Eye (tissue), 1 donor: ENCODE measurements at places on chromosomes 7 and 10.

- DNase-seq: peak; percentile 94
Observed at GRCh38 chr7:113710310-113711096, 208.3 kb downstream of the PPP1R3A start.

- DNase-seq: no peak
Observed at GRCh38 chr10:71972746-71973695, 8.8 kb downstream of the CHST3 start.

- no peak for DNase-seq
Observed at GRCh38 chr7:155017834-155018233, 14.9 kb upstream of the PAXIP1 start.

DNA sequence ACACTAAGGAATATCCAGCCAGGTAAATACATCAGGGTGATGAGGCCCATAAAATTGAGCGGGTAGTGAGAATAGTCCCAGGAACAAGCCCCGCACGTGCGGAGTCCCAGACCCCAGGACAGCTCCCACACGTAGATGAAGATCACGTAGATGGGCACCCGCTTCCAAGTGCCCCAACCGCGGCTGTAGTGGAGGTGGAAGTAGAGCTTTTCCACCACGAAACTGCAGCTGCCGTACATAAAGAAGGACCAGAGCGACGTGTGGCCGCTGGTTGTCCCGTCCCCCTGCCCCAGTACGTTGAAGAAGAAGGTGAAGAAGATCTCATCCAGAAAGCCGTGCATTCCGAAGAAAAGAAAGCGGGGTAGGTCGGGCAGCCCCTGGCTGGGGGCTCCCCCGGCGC lies 948 bp downstream of the TMEM229A start:
- peak; percentile 71 for DNase-seq

DNA sequence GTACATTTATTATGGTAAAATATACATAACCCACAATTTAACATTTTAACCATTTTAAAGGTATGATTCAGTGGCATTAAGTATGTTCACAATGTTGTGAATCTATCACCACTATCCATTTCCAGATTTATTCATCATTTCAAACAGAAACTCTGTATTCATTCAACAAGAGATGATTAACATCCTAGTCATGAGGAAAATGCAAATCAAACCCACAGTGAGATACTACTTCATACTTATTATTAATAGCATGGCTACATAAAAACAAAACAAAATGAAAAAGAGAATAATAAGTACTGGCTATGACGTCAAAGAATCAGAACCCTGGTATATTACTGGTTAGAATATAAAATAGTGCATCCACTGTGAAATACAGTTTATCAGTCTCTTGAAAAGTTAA lies 386.6 kb upstream of the POM121L12 start:
- no peak for DNase-seq

GRCh38 chr10:30188556-30189237 lies 129.3 kb upstream of the JCAD start:
- no peak for DNase-seq

DNA sequence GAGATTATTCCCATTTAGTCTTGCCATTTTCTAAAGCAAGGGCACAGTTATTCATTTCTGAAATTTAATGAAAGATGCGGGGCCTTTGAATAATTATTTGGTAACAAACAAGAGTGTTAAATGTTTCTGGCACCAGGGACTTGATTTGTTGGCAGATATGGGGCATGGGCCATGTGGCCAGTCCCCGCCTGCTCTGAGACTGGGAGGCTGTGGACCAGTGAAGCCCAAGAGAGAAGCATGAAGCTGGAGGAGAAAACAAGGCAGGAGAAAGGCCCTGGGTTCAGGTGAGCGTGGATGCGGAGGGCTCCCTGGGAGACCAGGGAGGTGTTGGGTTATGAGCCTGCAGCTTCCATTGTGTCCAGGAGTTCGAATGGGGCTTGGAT lies 378.5 kb downstream of the TCERG1L start:
- no peak for DNase-seq

GRCh38 chr7:100577507-100577906 lies 3.8 kb upstream of the SAP25 start:
- no peak for DNase-seq

DNA sequence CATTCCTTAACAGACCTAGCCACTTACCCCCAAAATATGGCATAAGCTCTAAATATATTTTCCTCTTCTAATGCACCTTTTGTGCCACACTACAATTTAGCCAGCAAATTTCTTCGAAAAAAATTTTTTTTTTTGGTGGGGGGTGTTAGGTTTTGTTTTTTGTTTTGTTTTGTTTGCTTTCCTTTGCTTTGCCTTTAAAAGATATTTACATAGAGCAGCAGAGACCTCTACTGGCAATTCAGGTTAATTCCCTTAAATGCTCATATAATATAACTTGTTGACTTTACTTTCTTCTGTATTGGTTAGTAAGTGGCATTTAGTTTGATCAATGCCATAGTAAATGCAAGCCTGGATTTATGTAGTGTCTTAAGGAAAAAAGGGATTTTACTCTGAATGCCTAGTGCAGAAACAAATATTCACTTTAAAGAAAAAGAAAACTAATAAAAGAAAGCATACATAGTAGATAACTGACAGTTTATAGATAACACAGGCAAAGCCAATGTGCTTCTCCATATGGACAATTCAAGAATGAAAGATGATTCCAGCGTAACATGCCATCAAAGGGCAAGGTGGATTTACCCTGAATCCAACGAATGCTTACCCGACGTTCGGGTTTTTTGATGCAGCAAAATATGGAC lies 1250.6 kb downstream of the GATA3 start:
- DNase-seq: peak; percentile 63

GRCh38 chr7:80588591-80588990 lies 49.9 kb upstream of the CD36 start:
- no peak for DNase-seq

- DNase-seq: no peak
Observed at GRCh38 chr7:92460109-92460508, 12.8 kb downstream of the GATAD1 start.

GRCh38 chr7:20826243-20826642 lies 39.6 kb upstream of the SP8 start:
- no peak for DNase-seq

DNA sequence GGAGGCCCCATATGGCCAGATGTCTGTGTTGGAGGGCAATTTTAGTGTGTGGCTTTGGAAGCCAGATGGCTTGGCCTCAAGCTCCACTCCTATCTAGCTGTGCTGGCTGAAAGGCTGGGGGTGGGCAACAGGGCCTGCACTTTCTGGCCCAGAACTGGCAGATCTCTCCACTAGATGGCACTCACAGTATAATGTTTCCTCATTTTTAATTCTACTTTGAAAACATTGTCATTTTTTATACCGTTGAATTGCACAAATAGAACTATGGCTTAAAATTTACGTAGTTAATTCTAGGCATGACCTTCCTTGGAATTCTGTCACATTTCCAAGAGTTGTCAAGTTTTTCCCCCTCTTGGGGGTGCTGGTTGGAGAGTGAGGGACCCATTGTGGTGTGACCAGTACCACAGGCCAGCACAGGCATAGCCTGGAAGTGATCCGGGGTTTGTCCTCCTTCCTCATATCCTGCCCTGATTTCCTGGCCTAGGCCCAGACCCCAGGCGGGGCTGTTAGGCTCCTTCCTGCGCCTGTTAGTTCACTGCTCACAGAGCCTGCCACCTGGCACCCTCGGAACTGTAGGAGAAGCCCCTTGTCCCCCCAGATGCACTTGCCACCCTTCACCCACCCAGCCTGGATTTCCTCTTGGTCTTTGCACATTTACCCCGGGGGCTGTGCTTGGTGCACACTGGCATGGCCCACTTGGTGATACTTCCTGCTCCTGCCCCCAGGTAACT lies 52.8 kb downstream of the ARHGAP22 start:
- peak; percentile 79 for DNase-seq

DNA sequence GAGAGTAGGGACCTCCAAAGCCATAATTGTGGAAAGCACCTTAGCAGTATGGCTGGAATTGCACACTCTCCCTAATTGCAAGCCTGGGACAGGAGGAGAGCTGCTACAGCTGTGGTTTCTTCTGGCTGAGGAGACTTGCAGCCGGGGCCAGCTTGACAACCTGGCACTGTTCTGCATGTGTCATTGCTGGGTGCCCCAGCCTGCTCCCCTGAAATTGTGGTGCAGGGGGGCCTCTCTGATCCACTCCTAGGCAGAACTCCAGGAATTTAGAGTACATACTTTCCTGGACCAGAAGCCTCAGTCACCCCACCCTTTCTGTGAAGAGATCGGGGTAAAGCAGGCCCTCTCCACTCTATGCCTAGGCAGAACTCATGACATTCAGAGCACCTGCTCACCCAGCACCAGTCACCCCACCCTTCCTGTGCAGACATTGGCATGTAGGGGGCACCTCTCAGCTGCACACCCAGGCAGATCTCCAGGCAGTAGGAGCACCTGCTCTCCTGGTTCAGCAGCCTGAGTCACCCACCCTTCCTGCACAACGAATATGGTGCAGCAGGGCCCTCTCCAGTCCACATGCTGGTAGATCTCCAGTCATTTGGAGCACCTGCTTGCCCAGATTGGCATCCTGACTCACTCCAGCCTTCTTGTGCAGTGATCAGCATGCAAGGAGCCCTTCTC lies 34.4 kb upstream of the DYNC1I1 start:
- DNase-seq: no peak

- DNase-seq: peak; percentile 72
Observed at GRCh38 chr10:36802490-36803153, 322.8 kb upstream of the ANKRD30A start.

- no peak for DNase-seq
Observed at GRCh38 chr7:114405427-114405826, 9.2 kb upstream of the FOXP2 start.

GRCh38 chr7:44794331-44794730 lies 2.1 kb upstream of the PPIA start:
- DNase-seq: no peak

DNA sequence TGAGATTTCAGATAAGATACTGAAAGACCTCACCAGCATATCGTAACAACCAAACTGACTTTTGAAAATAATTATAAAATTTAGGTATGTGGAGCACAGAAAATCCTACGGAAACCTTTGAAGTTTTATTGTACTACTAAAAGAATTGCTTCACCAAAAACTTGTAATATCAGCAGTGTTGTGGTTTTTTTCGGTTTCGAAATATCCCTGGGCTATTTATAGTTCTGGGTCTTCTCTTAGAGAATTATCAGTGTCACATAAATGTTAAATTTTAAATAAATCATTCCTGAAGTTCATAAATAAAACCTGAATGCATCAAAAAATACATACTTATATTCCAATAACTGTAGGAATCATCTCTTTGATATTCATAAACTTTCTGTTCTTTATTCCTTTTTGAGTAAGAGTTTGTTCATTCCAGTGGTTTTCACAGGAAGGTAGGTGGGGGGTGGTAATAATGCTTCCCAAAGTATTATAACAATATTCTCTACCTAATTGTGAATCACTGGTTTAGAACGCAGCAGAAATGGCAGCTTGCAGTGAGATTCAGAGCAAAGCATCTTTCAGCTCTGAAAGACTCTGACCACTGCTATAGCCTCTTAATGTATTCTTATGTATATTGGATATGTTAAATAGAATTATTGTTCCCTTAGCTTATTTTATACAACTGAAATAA lies 60.2 kb downstream of the ZNF277 start:
- DNase-seq: no peak

DNA sequence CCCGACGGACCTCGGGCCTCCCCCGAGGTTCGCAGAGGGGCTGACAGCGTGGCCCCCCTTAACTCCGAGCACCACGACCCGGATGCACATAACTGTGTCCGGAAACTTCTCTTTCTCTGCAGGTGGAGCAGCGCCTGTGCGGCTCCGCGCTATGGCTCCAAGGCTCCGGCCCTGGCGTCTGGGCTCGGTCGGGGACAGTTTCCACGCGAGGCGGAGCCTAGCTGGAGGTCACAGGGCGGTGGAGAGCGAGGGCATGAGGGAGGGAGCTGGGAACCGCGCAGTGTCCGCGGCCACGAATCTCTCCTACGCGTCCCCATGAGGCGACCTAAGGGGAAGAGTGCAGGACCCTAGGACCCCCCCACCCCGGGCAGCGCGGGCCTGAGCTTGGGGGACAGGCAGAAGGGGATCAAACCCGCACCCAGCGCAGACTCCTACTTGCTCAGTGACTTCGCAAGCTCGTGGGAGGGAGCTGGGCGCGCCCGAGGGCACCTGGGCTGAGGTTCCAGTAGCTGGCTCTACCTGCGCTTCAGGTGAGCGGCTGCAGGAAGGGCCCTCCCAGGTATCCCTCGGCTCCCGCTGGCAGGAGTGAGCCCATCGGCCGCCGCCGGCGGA lies 8.6 kb upstream of the MNX1 start:
- DNase-seq: no peak

DNA sequence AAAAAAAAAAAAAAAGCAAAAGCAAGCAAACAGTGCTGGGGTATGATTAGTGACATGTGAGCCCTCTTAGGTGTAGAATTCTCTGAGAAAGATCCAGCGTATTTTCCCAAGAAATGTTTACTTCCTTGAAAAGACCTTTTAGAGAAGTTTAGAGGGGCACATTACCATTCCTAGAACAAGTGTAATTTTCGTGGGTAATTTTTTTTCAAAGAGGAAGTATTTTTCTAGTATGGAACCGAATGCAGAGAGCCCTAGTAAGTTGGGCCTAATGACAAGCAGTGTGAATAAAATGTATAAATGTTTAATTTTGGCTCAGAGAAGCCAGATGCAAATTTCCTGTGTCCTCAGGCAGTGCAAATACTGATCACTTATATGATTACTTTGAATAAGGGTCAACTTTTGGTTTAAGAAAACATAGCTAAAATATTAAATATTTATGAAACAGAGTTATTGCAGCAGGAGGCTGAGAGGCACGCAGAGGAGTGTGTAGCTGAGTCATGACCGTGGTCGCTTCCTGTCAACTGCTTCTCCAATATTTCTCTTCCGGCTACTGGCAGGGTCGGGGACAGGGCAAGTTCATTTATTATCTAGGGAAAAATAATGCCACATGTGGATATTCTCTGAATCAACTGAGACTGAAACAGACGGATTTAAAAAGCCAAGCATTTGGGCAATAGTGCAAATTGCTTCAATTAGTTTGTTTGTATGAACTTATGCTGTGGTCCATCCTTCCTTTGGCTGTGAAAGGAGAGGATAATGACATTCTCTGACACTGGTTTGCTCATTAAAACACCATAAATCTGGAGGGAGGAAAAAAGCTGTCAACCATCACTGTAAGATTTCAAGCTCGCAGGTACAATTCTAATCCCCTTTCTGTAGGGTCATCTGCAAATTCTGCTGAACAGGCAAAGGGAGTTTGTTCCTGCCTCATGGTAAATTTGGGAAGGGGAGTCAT lies 495.2 kb downstream of the GLRX3 start:
- DNase-seq: peak; percentile 39

GRCh38 chr10:49183596-49184542 lies 4.3 kb downstream of the TMEM273 start:
- DNase-seq: no peak

DNA sequence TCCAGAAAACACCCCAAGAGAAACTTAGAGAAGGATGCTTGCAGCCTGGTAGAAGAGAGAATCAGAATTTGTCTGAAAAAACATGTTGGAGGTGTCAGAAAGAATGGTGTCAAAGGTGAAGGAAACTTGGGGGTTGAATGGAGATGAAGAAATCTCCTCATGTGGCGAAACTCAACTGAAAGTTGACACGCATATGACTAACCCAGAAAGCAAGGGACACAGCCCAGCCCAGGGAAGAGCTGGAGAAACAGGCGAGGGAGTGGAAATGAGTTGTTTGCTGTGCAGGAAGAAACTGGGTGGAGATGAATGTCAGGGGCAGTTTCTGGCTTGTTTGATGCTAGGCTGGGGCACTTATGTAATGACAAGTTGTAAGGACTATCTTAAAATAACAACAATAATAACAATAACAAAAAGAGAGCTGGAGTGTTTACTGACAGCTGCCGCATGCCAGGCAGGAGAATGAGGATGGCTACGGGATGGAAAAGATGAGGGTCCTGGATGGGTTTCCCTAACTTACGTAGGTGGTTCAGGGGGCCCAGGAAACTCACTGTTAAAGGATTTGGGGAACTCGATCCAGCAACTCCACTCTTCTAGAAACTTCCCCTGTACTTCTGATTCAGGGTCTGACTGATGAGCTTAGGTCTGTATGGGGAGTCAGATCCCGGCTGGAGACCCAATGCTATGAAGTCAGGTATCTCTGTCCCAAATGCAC lies 57.4 kb downstream of the MAP3K8 start:
- no peak for DNase-seq
